ENCODE measurements at places on chromosomes 7 and 10.

DNA sequence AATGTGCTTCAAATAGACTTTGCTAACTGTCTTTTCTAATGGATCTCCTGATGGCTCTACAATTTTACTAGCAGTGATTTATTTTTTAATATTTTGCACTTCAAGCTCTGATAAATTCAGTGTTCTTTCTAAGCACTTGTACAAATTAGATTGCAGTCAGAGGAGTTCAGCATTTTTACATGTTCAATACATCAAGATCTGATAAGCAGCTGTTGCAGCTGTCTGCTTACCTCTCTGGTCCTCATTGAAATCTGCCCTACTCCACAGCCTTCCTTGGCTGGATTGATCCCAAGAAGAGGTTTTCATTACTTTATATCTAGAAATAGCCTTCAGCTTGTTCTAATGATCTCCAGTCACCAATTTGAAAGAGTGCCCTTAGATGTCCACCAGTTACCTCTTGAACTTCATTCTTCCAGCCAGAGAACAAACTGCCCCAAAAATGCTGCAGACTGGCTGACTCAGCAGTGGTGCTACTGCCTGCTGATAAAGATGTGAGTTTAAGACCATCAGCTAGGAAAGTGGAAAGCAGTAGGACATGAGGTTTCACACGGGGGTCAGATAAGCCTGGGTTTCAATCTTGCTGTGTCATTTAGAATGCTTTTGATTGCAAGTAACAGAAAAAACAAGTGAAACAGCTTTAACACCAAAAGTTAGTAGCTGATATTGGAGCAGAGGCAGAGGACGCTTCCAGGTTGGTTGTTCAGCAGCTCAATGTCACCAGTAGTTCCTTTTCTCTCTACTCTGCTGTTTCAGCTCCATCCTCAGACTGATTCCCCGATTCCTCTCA, 350.9 kb upstream of the NPVF start:
- no peak for DNase-seq

GRCh38 chr10:133099571-133099970, 11.8 kb downstream of the ADGRA1 start:
- no peak for DNase-seq

GRCh38 chr7:114279901-114280300, 134.7 kb upstream of the FOXP2 start:
- DNase-seq: no peak

- DNase-seq: no peak
Measured at GRCh38 chr10:125502276-125502675, 180.7 kb downstream of the TEX36 start.

- no peak for DNase-seq
Measured at GRCh38 chr7:140297192-140297591, 101.1 kb downstream of the SLC37A3 start.

GRCh38 chr7:142815134-142815533, 39.7 kb upstream of the EPHB6 start:
- no peak for DNase-seq
